ENCODE measurements at places on chromosomes 12 and 14. TPM values are rescaled to one million over a fixed set of nuclear protein-coding genes. Genes with fewer than 3 reads are reported as not detected.

Gene ZC3H10
- 4.8 TPM for total RNA-seq

Gene TPH2
- total RNA-seq, result not detected

Gene PPM1H
- total RNA-seq, result 15.4 TPM

GRCh38 chr12:51818566-51819300 is 29.8 kb downstream of the FIGNL2 start:
- no peak for DNase-seq

- no peak for DNase-seq
Observed at GRCh38 chr12:127293507-127294310, 973.3 kb upstream of the TMEM132C start.

DNA sequence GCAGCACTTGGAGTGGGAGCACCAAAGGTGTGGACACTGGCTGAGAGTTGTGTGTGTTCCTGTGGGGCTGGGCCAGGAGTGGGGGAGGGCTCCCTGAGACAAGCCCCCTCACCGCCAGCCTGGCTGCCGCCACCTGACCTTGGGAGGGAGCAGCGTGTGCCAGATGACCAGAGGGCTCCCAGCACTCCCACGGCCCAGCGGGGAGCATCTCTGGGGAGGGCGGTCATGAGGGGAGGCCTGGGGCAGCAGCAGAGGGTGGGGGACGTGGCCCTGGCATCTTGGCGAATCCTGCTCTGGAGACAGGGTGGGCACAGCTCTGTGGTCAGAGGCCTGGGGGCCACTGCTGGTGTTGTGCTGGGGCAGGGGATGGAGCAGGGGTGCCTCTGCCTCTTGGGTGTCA is 10.7 kb downstream of the CEP170B start:
- no peak for DNase-seq

- no peak for DNase-seq
Observed at GRCh38 chr12:95349291-95349690, 124.7 kb upstream of the METAP2 start.

Data from breast epithelium (tissue), 4 donors.